ENCODE measurements at places on chromosomes 6 and 20. TPM values are rescaled to one million over a fixed set of nuclear protein-coding genes. Genes with fewer than 3 reads are reported as not detected.

The EBF4 gene
- 1.9 TPM for total RNA-seq

The TMEM14A gene
- total RNA-seq = 1.2 TPM

The DYNLT2 gene
- total RNA-seq = 0.76 TPM

The CCN5 gene
- total RNA-seq = 20.9 TPM

The EMILIN3 gene
- total RNA-seq = 1.1 TPM

The WASF1 gene
- total RNA-seq = 1.1 TPM

The FRK gene
- 1.4 TPM for total RNA-seq

The CASS4 gene
- 0.34 TPM for total RNA-seq

The PRSS16 gene
- not detected for total RNA-seq

The EFCAB8 gene
- total RNA-seq = not detected

- H3K27me3 ChIP-seq = peaks cover 2% of the 10 kb centered on the region
- no peaks in the 10 kb centered on the region for H3K36me3 ChIP-seq
- no peak overlapping the region for H3K27ac ChIP-seq
- H3K4me1 ChIP-seq = no peaks in the 10 kb centered on the region
- DNase-seq = no peak
Observed at GRCh38 chr6:127737768-127738167, 160.8 kb downstream of the C6orf58 start.

DNA sequence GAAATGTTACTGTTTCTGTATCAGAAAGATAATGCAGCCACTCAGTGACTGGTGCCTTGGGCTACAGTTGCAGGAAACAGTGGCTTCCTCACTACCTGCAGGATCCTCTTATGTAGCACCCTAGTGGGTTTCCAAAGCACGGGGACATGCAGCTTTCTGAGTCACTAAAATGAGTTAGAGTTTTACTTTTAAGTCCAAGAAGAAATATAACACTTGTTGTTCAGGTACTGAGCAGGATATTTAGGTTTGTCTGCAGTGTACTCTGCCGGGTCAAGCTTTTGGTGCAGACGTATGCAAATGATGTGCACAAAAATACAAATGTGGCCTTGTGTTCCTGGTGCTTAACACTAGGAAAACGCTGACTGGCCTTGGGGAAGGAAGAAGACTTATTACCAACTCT lies 22.0 kb downstream of the ACSS1 start:
- H3K27me3 ChIP-seq = no peaks in the 10 kb centered on the region
- no peak overlapping the region for H3K4me3 ChIP-seq
- H3K36me3 ChIP-seq = no peaks in the 10 kb centered on the region
- H3K4me1 ChIP-seq = peaks cover 81% of the 10 kb centered on the region
- H3K27ac ChIP-seq = peak overlapping the region; percentile 27

DNA sequence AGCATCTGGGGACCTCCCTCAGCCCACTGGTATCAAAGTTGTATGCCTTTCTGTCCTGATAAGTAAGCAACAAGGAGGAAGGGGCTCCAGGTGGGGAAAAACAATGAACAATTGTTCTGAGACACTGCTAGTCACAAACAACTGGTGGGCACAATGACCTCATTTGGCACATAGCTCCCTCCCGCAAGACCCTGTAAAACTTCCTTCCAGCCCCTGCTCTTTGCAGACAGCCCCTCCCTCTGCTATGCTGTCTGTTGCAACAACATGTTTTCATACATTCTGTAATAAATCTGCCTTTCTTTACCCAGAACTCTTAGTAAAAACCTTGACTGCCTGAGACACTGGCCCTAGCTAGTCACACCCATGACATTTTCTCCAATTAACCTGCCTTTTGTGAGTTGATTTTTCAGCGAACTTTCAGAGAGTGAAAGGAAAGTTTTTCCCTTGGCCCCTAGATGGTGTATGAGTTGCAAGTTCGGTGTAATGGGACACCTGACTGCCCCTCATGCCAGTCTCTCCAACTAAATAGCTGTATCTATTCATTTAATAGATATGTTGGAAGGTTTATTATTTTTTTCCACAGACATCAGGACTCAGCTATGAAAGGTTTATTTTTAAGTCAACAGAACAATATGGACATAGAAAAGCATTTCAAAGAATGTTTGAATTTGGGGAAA lies 142.3 kb upstream of the SLC22A16 start:
- no peaks in the 10 kb centered on the region for H3K4me1 ChIP-seq
- no peak overlapping the region for H3K4me3 ChIP-seq
- no peak overlapping the region for H3K27ac ChIP-seq
- no peaks in the 10 kb centered on the region for H3K27me3 ChIP-seq

- H3K4me3 ChIP-seq = no peak overlapping the region
- no peaks in the 10 kb centered on the region for H3K36me3 ChIP-seq
- DNase-seq = no peak
- no peak overlapping the region for H3K27ac ChIP-seq
Observed at GRCh38 chr20:56715309-56715708, 86.2 kb downstream of the TFAP2C start.

DNA sequence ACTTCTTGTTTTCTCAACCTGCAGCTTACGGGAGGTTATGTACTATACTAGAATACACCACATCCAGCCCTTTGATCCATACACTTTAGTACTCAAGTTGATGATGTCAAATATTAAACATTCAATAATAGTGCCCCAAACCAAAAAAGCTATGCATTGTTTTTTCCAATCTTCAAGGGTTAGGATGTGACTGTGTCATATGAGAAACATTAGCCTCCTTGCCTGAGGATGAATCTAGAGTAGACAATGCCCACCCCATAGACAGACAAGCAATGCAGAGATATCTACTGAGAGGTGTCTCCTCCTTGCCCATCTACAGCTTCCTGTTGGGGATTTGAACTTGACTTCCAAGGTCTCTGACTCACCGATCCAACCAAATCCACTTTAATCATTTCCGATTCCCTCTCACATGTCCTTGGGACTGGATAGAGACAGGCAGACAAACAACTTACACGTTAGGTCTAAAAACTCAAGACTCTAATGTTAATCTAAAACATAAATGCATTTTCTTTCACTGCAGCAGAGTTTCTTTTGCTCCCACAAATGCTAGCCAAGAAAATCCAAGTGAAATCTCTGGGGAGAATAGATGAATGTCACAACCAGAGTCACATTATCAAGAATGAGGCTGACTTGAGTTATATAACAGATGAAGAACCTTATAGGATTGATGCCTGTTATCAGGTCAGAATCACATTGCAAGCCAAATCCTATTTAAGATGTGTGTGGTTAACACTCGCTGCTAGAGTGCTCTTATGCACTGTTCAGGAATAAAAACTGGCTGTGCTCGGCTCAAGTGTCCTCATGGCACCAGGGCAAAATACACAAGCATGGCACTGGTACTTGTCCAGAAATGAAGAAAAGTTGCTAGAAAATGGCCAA lies 75.5 kb upstream of the TNFAIP3 start:
- DNase-seq = no peak
- no peaks in the 10 kb centered on the region for H3K27me3 ChIP-seq
- no peak overlapping the region for H3K27ac ChIP-seq
- no peaks in the 10 kb centered on the region for H3K36me3 ChIP-seq

- no peak for DNase-seq
- no peaks in the 10 kb centered on the region for H3K36me3 ChIP-seq
- H3K4me3 ChIP-seq = no peak overlapping the region
- no peaks in the 10 kb centered on the region for H3K4me1 ChIP-seq
Observed at GRCh38 chr6:79467716-79468115, 69.5 kb downstream of the LCA5 start.

- H3K27me3 ChIP-seq = no peaks in the 10 kb centered on the region
- H3K4me3 ChIP-seq = no peak overlapping the region
- H3K27ac ChIP-seq = no peak overlapping the region
- H3K36me3 ChIP-seq = no peaks in the 10 kb centered on the region
- H3K4me1 ChIP-seq = no peaks in the 10 kb centered on the region
Observed at GRCh38 chr20:57777911-57778310, 68.1 kb upstream of the PMEPA1 start.

DNA sequence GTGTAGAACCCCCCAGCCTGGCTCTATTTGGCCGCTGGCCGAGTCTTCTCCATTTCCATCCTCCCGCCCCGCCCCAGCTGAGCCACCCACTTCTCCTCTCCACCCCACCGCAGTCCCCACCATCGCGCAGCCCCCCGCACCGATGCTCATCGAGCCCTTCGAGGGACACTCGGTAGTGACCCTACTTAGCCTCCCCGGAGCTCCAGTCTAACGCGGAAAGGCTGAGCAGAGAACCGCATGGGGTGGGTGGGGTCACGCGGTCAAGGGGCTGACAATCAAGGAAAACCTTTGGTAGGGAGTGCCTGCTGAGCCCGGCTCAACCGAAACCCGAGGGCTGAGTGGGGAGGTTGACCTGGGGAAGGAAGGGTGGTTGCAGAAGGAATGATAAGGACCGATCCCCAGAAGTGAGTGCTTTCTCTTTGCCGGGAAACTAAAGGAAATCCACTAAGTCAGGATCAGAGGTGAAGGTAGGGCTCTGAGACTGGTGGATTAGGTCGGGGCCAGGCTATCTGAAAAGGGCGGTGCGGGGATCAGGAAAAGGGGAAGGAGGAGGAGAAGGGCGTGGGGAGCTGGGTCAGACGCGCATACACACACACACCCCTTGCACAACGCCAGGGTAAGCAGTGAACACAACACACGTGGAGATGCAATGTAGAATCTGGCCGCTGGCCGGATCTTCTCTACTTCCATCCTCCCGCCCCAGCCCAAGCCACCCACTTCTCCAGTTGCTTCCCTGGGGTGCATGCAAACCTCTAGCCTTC lies 49.8 kb downstream of the CPXM1 start:
- H3K27me3 ChIP-seq = peaks cover 88% of the 10 kb centered on the region
- H3K4me3 ChIP-seq = no peak overlapping the region
- peaks cover 6% of the 10 kb centered on the region for H3K4me1 ChIP-seq
- H3K27ac ChIP-seq = no peak overlapping the region
- peak; percentile 50 for DNase-seq
- H3K36me3 ChIP-seq = no peaks in the 10 kb centered on the region

DNA sequence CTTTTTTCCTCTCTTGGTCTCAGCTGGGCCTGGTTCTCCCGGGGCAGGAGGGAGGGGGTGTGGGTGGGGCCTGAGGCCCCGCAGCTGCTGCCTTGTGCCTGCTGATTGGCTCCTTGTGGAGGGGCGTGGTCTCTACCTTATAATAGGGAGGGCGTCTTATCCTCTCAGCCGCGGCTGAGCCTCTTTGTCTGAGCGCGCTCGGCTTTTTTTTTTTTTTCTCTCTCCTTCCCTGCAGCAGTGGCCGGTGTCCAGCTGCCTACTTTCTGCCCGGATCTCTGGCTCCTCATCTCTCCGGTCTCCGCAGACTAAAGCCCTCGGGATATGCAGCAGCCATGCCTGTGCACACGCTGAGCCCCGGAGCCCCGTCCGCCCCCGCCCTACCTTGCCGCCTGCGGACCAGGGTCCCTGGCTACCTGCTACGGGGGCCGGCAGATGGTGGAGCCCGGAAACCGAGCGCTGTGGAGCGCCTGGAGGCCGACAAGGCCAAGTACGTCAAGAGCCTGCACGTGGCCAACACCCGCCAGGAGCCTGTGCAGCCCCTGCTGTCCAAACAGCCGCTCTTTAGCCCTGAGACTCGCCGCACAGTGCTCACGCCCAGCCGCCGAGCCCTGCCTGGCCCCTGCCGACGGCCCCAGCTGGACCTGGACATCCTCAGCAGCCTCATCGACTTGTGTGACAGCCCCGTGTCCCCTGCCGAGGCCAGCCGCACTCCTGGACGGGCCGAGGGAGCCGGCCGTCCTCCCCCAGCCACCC lies 11.1 kb downstream of the FAM110A start:
- H3K4me1 ChIP-seq = peaks cover 6% of the 10 kb centered on the region
- peaks cover 4% of the 10 kb centered on the region for H3K27me3 ChIP-seq
- DNase-seq = peak; percentile 93
- no peak overlapping the region for H3K27ac ChIP-seq
- H3K4me3 ChIP-seq = peak overlapping the region; percentile 60
- no peaks in the 10 kb centered on the region for H3K36me3 ChIP-seq

DNA sequence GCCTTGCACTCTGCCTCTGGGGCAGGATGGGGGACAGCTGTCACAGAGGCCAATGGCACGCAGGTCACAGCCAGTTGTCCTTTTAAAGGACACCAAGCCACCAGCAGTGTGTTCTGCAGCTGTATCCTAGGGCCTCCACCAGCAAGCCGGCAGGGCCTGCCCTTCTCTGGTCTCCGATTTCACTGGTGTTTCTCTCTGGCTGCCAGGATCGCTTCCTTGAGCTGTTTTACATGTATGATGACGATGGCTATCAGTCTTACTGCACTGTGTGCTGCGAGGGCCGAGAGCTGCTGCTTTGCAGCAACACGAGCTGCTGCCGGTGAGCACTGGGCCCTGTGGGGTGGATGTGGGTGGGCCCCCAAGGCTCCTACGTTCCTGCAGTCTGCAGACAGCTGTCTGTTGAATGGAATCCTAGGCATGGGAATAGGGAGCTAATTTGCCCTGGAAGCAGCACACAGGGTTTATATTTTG lies 22.7 kb upstream of the MAPRE1 start:
- no peaks in the 10 kb centered on the region for H3K27me3 ChIP-seq
- H3K36me3 ChIP-seq = no peaks in the 10 kb centered on the region

GRCh38 chr6:36752886-36753506 lies 55.4 kb downstream of the RAB44 start:
- no peak overlapping the region for H3K4me3 ChIP-seq
- DNase-seq = peak; percentile 75
- peaks cover 26% of the 10 kb centered on the region for H3K4me1 ChIP-seq
- H3K36me3 ChIP-seq = no peaks in the 10 kb centered on the region

- no peak for DNase-seq
- H3K27ac ChIP-seq = no peak overlapping the region
Observed at GRCh38 chr6:131931063-131931750, 20.0 kb downstream of the CCN2 start.

- peak overlapping the region; percentile 19 for H3K27ac ChIP-seq
- H3K4me3 ChIP-seq = no peak overlapping the region
- H3K36me3 ChIP-seq = no peaks in the 10 kb centered on the region
- peak; percentile 93 for DNase-seq
Observed at GRCh38 chr20:51462566-51463276, 79.8 kb downstream of the NFATC2 start.

- H3K27me3 ChIP-seq = no peaks in the 10 kb centered on the region
- H3K27ac ChIP-seq = peak within 1 kb of the TSS; percentile 98
- H3K4me3 ChIP-seq = peak within 1 kb of the TSS; percentile 88
Observed at GRCh38 chr6:2971420-2972218, at the start of gene SERPINB6. Gene SERPINB6 (minus strand): TSS chr6:2971567. CDS start chr6:2959332, 12,235 bp downstream.

DNA sequence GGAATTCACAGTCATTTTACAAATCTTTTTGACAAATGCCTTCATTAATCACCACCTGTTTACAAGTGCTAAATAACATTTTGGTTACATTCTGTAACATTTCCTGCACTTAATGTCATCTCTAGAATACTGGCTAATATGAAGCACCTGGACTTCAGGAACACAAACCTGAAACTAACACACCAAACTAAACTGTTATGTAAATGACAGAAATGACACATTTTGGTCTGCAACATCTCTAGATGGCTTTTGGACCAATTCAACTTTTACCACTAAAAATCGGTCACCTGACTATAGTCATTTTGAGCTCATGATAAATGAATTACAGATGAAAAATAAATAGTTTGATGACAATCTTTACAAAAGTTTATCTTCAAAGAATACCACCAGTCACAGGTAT lies 80.6 kb downstream of the ATG5 start:
- H3K4me1 ChIP-seq = no peaks in the 10 kb centered on the region
- H3K27ac ChIP-seq = no peak overlapping the region
- no peaks in the 10 kb centered on the region for H3K36me3 ChIP-seq
- no peak for DNase-seq
- no peaks in the 10 kb centered on the region for H3K27me3 ChIP-seq
- no peak overlapping the region for H3K4me3 ChIP-seq
